ENCODE measurements at places on chromosomes 5 and 9.

- no peak for DNase-seq
These were observed 35.1 kb downstream of the NNT start for GRCh38 chr5:43638107-43638506.

- DNase-seq = no peak
These were observed 202.5 kb downstream of the EFNA5 start for GRCh38 chr5:107468276-107468675.

GRCh38 chr5:63923914-63924313 is 38.3 kb downstream of the HTR1A start:
- DNase-seq = no peak

GRCh38 chr9:137756045-137756744 is 121.4 kb upstream of the CACNA1B start:
- no peak for DNase-seq

GRCh38 chr5:39178171-39178570 is 41.2 kb downstream of the FYB1 start:
- DNase-seq = no peak

- no peak for DNase-seq
These were observed 215.5 kb downstream of the IRX1 start for GRCh38 chr5:3811116-3811515.

GRCh38 chr9:115211413-115212124 is 93.6 kb upstream of the TNC start:
- peak; percentile 46 for DNase-seq

DNA sequence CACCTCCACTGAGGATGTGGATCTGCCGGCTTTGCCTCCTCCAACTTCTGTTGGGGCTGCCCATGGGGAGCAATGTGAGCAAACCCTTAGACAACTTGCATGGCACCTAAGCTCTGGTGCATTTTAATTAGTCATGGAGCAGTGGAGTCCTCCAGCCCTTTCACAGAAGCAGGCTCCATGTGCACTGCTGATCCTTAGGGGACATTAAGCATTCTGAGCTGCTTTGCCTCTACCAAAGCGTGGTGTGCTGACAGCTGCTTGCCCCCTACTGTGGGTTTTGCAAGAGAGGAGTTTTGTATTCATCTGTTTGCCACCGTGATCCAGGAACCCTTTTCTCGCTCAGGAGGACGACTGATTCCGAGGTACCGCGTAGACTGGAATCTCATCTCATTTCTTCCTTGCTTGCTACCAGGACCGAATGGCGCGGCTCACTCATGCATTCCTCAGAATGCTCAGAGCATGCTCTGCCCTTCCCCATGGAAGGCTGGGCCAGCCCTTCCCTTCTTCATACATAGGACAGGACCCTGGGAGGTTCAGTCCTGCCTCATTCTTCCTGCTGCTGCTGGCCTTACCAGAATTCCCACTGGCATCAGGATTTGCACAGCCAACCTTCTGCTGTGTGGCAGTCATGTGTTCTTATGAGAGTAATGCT is 432.5 kb downstream of the GADD45G start:
- DNase-seq = no peak

- no peak for DNase-seq
These were observed 132.2 kb upstream of the HMHB1 start for GRCh38 chr5:143679777-143680176.

- no peak for DNase-seq
These were observed 206.9 kb downstream of the ZSWIM6 start for GRCh38 chr5:61538722-61539501.

- DNase-seq = no peak
These were observed 39.8 kb downstream of the GAPT start for GRCh38 chr5:58530942-58531490.

GRCh38 chr5:57412680-57413079 is 69.9 kb downstream of the ACTBL2 start:
- DNase-seq = no peak
